ENCODE measurements at places on chromosomes 1 and 21.

DNA sequence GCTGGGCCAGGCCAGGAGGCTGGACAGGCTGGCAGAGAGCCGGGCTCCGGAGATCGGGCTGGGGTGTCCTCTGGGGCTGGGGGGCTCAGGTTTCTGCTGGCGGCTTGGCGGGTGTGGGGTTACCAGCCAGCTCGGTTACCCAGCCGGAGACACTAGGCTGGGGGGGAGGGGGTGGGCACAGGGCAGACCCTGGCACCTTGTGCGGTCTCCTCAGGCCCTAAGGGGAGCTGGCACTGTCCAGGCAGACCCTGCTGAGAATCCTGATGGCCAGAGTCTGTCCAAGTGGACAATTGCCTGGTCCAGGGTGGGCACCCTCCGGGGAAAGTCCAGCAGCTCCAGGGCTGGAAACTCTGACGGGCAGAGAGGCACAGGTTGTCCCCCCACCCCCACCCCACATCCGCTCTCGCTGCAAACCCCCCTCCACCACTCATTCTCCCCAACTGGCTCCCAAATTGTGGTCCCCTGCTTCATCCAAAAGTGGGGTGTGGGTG lies 6.7 kb downstream of the ZBTB7B start:
- no peak for DNase-seq

DNA sequence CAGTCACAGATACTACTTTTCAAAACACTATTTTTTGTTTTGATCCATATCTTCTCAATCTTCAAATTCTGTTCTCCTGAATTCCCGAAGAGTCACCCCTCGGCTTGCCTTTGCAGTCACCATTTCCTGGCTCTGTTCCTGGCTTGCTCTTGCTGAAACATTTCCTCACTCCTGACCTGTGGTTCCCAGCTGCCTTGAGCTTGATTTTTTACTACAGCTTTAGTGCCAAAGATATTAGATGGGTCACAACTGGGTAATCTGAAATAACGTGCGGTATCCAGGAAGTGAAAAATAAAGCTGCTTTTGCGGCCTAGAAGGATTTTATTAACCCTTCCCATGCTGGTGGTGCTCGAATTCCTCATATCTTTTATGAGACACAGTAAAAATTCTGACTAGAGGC lies 318.8 kb downstream of the PCP4 start:
- no peak for DNase-seq

DNA sequence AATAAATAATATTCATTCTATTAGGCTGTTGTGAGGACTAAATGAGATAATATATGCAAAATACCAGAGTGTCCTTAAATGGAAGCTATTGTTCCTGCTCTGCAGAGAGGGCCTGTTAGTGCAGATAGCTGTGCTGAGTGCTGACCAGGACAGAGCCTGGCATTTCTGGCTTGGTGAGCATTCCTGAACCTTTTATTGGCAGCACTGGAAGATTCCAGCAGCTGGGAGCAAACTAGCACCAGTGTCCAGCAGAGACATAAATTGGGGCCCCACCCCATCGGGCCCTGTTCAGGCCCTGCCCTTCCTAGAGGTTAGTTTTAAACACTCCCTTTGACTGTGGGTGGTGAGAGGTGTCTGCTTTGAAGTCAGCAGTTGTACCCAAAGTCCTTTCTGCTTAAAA lies 85.9 kb upstream of the GADD45A start:
- DNase-seq: no peak

GRCh38 chr1:54137534-54138061 lies 15.2 kb downstream of the CDCP2 start:
- DNase-seq: no peak

DNA sequence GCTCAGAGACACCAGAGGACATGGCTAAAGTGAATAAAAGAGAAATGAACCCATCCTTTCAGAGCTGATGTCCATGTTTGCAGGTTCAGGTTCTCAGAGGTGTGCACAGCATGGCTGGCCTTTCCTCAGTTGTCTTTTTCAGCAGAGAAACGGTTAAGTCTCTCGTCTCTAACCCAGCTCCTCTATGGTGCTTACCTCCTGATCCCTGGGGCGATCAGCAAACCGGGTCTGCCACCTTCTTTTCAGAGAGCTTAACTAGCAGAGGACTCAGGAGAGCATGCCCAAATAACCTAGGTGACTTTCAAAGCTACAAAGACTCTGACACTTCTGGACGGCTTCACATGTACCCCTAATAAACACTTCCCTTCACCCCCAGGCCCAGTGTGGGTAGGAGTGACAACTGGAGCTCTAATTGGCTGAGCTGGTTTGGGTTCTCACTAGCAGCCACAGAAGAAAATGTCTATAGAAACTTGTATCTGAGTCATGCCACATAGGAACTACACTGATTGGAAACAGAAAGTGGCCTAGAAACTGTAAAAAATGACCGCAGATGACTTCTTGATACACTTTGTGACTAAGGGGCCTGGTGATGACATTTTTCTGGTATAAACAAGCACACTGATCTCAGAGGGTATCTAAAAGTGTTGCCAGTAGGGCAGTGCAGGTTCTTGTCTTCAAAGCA lies at the start of gene AIM2:
Gene AIM2 (minus strand): TSS at position 329 of the 682 bp plus-strand sequence. CDS start 3,267 bp downstream, outside the sequence.
- DNase-seq: peak; percentile 15

DNA sequence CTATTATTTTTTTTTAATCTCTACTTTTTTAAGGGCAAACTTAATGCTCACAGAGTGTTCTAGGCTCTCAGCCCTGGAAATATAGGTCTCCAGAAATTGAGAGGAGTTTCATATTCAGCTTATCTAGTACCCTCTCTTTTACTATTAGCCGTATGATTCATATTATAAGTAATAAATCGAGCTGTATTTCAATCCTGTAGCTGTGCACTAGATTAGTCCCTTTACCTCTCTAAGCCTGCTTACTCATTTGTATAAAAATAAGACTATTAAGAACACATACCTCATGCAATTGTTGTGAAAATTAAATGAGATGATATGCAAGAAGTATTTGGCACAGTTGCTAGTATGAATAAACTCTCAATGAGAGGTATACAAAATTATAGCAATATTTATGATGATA lies 128.2 kb upstream of the HOOK1 start:
- no peak for DNase-seq

DNA sequence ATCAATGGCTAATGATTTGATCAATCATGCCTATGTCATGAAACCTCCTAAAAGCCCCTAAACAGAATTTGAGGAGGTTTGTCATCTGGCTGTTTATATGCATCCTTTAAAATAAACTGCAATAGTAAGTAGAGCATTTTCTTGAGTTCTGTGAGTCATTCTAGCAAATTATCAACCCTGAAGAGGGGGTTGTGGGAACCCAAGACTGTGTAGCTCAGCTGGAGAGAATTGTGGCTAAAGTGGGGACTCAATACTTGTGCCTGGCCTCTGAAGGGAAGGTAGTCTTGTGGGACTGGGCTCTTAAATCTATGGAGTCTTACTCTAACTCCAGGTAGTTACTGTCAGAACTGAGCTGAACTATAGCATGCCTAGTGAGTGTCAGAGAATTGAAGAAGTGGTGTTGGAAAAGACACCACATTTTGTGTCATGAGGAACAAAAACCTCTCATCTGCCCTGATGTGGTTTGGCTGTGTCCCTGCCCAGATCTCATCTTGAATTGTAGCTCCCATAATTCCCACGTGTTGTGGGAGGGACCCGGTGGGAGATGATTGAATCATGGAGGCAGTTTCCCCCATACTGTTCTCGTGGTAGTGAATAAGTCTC lies 402.4 kb downstream of the USH2A start:
- DNase-seq: no peak

DNA sequence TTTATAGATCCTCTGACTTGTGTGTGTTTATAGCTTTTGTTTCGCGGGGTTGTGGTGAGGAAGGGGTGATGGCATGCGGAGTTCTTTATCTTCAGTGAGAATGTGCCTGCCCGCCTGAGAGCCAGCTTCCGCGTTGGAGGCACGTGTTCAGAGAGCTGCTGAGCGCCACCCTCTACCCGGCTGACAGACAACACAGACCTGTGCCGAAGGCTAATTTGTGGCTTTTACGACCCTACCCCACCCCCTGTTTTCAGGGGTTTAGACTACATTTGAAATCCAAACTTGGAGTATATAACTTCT lies 14.4 kb upstream of the CD101 start:
- peak; percentile 53 for DNase-seq

- DNase-seq: no peak
Observed at GRCh38 chr1:212556822-212557549, 51.6 kb upstream of the ATF3 start.

DNA sequence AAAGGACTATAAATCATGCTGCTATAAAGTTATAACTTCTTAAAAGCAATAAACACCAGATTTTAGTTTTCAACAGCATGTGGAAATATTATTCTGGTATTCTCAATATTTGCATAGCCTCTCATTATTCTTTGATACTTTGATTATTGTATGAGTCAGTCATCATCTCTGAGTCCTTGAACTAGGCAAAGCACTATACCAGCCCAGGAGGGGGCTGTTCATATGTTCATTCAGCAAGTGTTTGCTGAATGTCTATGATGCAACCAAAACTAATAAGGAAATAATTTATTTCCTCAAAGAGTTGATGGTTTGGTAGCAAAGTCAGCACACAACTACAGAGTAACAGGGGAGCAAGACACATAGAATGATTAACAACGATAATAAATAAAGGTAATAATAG lies 175.6 kb upstream of the C1orf105 start:
- no peak for DNase-seq

DNA sequence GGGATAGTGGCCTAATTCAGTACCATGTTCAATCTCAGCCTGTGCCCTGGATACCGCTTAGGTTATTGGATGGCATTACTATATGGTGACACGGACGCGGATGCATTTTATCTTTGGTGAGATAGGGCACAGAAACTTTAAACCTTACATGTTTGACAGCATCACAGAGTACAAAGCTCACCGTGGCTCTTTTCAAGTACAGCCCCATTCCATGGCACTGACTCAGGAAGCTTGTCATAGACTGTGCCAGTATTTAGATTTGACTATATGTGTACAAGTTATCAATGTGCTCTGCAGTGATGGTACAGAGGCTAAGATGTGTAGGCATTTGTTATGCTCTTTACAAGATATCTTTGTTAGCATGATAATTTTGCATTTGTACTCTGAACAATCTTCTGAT lies 169.0 kb downstream of the RYR2 start:
- no peak for DNase-seq

DNA sequence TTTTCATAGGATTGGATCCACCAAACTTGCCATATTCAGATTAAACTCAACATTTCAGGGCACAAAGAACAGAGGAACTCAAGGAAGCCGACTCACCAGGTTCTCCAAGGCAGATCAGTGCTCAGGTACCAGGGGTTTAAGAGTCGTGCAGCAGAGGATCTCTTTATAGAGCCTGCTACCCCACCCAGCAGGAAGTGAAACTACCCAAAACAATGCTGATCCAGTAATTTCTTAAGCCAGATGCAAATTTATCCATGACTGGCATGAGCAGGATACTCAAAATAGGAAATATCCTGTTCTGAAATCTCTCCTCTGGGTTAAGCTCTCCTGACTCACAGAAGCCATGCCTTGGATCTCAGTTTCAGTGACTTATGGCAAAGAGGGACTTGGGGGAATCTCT lies at the start of gene SPRR2A:
Gene SPRR2A (minus strand): TSS at position 138 of the 400 bp plus-strand sequence. CDS start 777 bp downstream, outside the sequence.
- DNase-seq: no peak

DNA sequence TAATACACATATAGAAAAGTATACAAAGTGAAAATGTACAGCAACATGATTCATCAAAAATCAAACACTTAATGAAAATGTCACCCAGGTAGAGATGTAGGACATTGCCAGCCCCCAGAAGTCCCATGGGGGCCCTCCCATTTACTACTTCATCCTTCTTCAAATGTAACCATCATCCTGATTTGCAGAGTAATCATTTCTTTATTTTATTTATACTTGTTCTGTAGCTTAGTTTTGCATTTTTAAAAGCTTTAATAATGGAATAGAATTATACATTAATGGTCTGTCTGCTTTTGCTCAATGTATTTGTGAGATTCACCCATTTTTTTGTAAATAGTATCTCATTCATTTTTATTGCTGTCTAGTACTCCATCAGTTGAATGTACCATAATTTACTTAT lies 96.8 kb upstream of the CD55 start:
- DNase-seq: no peak

GRCh38 chr21:36697851-36698384 lies 997 bp upstream of the SIM2 start:
- DNase-seq: no peak

DNA sequence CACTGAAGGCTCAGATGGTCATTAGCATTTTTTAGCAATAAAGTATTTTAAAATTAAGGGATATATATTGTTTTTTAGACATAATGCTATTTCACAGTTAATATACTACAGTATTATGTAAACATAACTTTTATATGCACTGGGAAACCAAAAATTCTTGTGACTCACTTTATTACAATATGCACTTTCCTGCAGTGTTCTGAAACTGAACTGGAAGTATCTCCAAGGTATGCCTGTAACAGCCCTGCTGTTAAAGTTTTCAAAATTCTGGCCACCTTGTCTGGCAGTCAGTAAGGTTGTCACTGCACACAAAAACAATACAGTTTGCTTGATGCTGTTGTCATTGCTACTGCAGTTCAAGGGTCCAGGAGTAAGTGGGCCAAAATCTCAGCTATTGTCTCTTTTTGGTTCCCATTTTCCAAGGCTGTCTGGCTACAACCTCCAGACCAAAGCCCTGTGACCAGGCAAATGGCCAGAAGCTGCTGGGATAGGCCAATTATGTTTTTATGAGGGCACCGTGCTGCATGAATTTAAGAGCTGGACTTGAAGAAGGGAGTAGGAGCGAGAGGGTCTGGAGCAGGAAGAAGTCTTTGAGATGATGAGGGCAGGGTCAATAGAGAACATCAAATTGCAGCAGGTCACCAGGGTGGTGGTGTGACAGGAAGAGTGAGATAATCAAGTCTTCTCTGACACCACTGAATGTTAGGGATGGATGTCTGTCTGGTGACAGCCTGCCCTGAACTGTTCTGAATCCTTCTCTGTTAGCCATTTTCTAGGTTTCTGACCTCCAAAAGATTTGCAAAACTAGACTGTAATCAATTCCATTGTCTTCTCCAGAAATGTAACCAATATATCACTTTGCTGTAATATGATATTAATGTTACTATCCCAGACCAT lies 82.3 kb upstream of the CACHD1 start:
- DNase-seq: no peak

GRCh38 chr21:31795992-31796391 lies 64.1 kb upstream of the SCAF4 start:
- DNase-seq: no peak

DNA sequence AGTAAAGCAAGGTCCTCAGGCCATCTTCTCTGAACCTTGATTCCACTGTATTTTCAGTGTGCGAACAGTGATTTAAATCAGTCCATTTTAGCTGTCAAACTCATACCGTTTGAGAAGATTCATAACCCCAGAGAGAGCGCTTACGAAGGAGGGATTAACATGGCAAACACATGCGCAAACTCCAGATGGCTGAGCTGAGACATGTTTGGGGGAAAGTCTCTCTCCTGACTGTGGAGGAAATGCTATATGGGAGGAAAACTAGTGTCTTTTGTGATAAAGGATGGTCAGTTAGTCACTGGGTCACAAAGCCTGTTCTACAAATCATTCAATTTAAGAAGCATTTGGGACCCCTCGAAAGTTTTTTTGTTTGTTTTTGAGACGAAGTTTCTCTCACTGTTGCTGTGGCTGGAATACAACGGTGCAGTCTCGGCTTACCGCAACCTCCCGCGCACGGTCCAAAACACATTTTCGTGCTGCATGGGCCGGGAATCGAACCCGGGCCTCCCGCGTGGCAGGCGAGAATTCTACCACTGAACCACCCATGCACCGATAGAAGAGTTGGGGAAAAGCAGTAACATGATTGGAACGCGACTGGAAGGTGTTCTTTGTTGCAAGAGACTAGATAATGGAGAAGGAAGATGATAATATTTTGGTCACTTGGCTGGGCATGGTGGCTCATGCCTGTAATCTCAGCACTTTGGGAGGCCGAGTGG lies 58.4 kb upstream of the CXADR start:
- no peak for DNase-seq

GRCh38 chr1:87226341-87226760 lies 102.3 kb upstream of the LMO4 start:
- no peak for DNase-seq

GRCh38 chr1:101259744-101260148 lies 22.9 kb downstream of the S1PR1 start:
- DNase-seq: no peak
